Anterior cingulate cortex (tissue), 58 donors: ENCODE measurements at places on chromosomes 4 and X.

GRCh38 chrX:36266155-36266554 is 346.6 kb downstream of the CFAP47 start:
- DNase-seq: no peak

GRCh38 chr4:150232029-150232428 is 153.8 kb downstream of the DCLK2 start:
- no peak for DNase-seq

- DNase-seq: no peak
These were observed 14.8 kb downstream of the APOOL start for GRCh38 chrX:85018471-85018870.

DNA sequence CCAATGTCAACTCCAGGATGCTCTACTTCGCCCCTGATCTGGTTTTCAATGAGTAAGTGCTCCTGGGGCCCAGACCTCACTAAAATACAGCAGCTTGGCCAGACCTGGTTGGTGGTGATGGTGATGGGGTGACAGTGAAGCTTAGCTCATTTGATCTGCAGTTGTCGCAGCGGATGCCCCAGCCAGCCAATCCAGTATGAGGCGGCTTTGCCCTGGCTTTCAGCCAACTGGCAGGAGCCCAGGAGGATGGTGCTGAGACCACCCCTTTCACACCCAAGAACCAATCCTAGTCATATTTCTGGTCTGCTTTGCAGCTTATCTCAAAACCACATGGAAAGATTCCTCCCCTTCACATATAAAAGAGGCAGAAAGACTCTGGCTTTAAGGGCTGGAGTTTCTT is 173.8 kb downstream of the AR start:
- no peak for DNase-seq

- no peak for DNase-seq
These were observed 39.7 kb upstream of the OGT start for GRCh38 chrX:71493111-71493613.

GRCh38 chrX:142089193-142089592 is 115.9 kb downstream of the MAGEC2 start:
- no peak for DNase-seq

GRCh38 chr4:147833254-147833653 is 101.4 kb downstream of the ARHGAP10 start:
- no peak for DNase-seq

- no peak for DNase-seq
These were observed 44.8 kb downstream of the PDS5A start for GRCh38 chr4:39932776-39933402.

DNA sequence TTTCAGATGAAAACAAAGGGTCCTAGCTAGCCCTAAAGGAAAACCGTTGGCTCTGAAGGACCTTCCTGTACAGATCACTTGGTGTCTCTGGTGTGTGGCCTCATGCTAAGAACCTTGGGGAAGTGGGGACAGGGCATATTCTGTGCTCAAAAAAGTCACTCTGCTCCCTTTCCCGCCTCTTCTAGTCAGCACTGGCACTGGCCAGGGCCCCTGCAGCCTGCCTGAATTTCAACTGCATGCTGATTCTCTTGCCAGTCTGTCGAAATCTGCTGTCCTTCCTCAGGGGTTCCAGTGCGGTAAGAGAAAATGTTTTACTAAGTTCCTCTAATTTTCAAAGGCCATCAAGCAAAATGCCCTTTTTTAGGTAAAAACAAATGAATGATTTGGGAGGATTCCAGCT is 3.4 kb downstream of the CYBB start:
- no peak for DNase-seq

DNA sequence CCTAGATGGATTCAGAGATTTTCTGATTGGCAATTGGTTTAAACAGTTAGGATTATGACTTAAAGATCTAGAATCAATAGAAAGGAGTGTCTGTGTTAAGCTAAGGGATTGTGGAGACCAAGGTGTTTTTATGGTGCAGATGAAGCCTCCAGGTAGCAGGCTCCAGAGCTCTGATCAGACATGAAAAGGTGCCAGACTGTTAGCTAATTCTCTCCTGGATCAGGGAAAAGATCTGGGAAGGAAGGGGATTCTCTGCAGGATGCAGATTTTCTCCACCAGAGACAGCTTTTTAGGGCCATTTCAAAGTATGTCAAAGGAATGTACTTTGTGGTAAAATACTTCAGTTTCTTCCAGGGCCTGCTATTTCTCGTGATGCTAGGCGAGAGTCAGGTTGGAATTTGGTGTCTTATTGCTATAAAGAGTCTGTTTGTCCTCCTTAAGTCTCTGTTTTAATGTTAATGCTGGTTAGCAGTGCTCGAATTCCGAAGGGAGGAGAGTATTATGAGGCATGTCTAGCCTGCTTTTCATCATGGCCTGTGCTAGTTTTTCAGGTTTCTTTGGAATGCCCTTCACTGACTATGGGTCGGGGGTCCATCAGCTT is 12.0 kb upstream of the GPR78 start:
- DNase-seq: no peak

GRCh38 chr4:9923195-9923812 is 98.0 kb downstream of the SLC2A9 start:
- DNase-seq: no peak

GRCh38 chr4:3690551-3691152 is 75.5 kb upstream of the ADRA2C start:
- DNase-seq: no peak
